ENCODE measurements at places on chromosomes 4 and X.

DNA sequence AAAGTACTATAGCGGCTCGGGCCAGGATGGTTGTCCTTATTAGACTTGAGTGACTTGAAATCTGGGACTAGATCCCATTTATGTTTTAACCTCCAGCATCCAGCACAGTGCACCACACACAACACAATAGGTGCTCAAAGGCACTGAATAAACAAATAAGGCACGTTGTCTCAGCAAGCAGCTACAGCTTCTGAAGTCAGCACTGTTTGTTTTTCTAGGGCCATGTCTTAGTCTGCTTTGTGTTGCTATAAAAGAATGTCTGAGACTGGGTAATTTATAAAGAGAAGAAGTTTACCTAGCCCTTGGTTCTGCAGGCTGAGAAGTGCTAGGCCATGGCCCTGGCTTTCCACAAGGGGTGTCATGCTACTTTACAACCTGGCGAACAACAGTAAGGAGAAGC is 102.1 kb upstream of the LNX1 start:
- no peak for DNase-seq

DNA sequence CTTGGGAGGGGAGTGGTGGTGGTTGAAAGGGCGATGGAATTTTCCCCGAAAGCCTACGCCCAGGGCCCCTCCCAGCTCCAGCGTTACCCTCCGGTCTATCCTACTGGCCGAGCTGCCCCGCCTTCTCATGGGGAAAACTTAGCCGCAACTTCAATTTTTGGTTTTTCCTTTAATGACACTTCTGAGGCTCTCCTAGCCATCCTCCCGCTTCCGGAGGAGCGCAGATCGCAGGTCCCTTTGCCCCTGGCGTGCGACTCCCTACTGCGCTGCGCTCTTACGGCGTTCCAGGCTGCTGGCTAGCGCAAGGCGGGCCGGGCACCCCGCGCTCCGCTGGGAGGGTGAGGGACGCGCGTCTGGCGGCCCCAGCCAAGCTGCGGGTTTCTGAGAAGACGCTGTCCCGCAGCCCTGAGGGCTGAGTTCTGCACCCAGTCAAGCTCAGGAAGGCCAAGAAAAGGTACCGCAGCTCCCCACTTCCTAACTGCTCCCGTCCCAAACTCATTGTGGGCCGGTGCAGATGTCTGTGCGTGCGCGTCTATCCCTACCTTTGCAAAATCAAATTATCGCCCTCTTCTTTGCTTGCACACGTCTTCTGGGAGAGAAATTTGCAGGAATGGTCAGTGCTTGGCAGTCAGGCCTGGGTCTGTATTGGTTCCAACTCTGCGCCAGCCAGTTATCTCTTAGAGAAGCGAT is 533 bp downstream of the IL15 start:
- DNase-seq, result peak; percentile 5

GRCh38 chr4:151004222-151004621 is 10.9 kb downstream of the LRBA start:
- DNase-seq, result no peak

DNA sequence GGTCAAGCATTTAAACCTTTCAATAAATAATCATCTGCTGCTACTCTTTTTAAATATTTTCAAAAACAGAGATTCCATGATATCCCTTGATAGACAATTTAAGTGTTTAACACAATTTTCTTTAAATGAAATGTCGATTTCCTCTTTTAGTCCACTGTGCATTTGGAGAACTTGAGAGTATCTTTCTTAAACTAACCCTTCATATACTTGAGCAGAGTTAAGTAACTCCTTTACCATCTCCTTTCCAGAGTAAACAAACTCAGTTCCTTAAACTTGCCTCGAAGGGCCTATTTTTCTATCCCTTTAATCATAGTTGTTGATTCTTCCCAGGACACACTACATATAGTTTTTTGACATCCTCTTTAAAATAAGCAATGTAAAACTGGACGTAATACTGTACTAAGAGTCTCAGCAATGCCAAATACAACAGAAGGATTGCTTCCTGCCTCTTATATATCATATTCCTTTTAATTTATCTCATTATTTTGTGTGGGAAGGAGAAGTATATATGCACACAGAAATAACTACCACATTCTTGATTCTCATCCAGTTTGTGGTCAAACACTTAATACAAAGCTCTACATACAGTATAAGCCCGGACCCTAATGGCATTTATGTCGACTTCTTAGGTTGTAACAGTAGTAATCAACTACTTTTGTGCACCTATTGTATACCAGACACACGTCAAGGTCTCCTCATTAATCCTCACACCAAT is 22.8 kb downstream of the RAB28 start:
- DNase-seq, result no peak
